Hematopoietic multipotent progenitor cell treated with erythropoietin and hydrocortisone succinate and interleukin-3 and kit ligand, for 8 days (in vitro differentiated cells): ENCODE measurements at places on chromosomes 5 and 9.

GRCh38 chr5:169798438-169798837, 161.4 kb downstream of the DOCK2 start:
- DNase-seq: no peak

DNA sequence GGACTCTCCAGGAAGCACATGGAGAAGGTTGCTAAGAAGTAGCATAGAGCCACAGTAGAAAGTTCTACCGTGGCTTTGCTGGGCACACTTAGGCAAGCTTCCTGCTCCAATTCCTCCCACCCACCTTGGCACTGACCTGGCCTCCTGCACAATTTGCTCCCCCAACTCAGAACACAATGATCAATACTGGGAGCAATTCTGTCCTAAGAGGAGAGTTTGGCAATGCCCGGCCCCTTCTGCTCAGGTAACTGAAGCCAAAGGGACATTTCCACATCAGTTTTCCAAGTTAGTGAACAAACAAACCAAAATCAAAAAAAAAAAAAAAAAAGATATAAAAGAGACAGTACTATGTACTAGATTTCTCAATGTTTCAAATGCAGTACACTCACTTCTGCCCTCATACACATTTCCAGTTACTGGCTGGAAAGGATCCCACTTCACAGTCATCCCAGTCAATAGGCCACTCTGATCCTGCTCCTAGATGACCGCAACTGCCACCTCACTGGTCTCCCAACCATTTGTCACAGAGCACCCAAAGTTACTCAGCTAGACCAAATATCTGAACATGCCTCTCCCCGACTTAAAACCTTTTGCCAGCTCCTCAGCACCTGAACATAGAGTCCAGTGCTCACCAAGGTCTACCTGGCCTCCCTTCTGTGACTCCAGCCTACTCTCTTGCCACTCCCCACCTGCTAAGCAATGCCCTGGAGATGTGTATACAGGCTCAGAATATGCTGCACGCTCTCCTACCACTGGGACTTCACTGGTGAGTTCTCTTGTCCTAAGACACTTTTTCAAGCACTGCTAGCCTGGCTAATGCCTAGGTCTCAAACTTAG, 21.3 kb downstream of the ABCA1 start:
- DNase-seq: no peak

DNA sequence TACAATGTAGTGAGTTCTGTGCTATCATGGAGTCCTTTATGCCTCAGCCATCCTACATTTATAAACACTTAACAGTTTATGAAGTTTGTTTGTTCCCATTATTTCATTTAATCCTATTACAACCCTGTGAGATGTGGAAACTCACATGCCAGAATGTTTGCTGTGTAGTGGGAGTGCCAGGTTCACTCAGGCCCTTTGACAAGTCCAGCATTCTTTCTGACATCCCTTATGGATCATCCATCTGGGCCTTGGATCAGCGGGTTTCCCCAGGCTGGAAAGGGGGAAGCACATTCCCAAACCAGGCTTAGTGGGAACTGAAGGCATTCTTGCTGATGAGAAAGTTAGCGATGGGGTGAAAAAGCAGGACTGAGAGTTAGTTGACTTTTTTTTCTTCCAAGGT, 128.1 kb upstream of the OTULINL start:
- DNase-seq: no peak

- DNase-seq: no peak
Measured at GRCh38 chr5:126445502-126446174, 22.4 kb downstream of the GRAMD2B start.

DNA sequence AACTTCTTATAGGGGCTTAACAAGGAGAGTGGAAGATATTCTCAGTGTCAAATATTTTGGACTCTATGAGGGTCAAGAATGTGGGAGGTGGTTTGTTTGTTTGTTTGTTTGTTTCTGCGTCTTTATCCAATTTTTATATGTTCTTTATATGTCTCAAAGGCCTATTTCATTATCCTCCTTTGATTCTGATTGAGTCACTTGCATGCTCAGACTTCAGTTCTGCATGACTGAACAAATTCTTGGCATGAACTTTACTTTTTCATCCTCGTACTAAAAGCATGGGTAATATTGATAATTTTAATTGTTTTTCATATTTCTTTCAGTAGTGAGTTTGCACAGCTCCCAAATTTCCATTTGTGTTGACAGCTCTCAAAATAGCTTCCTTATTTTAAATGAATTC, 19.2 kb upstream of the ERBIN start:
- DNase-seq: no peak

GRCh38 chr5:98767581-98767980, 5.9 kb upstream of the RGMB start:
- no peak for DNase-seq

DNA sequence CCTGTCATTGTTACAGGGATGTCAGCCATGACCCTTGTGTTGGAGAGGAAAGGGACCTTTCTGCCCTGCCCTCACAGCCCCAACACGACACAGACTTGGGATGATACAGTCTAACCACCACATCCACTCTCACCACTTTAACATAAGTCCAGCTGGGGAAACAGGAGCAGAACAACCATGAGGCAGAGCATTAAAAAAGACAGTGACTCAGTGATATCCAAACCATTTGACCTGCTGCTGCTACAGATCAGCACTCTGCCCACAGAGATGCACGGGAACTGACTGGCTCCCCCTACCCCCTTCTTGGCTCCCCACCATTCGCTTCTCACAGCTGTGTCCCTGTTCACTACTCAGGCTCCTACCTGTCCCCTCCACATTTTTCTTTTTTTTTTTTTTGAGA, 458.6 kb downstream of the ZNF608 start:
- DNase-seq: no peak

DNA sequence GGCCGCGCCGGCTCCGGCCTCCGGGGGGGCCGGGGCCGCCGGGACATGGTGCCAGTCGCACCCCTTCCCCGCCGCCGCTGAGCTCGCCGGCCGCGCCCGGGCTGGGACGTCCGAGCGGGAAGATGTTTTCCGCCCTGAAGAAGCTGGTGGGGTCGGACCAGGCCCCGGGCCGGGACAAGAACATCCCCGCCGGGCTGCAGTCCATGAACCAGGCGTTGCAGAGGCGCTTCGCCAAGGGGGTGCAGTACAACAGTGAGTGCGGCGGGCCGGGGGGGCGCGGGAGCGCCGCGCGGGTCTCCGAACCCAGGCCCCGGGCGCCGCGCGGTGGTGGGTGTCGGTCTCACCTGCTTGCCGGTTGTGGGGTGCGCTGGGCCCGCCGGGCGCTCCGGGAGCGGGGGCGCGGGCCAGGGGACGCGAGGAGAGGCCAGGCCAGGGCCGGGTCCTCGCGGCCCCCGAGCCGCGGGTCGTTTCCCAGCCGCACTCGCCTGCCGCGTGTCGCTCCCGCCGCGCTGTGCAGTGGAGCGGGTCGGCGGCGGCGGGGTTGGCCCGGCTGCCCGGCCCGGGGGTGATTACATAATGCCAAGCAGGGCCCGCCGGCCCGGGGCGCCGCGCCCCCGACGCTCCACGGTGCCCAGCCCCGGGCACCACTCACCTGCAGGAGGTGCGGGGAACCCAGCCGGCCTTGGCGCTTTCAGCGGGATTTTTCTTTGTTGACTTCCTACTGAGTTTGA, 492 bp downstream of the RABL6 start:
- no peak for DNase-seq

DNA sequence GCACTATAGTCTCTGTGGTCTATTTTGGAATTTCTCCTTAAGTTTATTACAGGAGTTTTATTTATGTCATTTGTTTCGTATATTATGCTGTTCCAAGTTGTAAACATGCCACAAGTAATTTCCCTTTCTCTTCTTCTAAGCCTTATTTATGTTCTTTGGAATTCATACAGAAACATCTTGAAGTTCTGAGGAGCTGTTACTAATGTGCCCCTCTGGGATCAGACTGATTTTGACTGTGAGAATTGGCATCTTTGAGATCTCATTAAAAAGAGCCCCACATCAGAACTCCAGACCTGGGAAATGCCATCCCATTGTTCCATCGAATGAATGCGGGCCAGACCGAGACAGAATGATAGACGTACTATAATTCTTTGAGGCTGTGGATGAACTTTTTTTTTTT, 138.8 kb upstream of the CD180 start:
- no peak for DNase-seq

GRCh38 chr9:121598167-121598964, 53.1 kb upstream of the DAB2IP start:
- no peak for DNase-seq

DNA sequence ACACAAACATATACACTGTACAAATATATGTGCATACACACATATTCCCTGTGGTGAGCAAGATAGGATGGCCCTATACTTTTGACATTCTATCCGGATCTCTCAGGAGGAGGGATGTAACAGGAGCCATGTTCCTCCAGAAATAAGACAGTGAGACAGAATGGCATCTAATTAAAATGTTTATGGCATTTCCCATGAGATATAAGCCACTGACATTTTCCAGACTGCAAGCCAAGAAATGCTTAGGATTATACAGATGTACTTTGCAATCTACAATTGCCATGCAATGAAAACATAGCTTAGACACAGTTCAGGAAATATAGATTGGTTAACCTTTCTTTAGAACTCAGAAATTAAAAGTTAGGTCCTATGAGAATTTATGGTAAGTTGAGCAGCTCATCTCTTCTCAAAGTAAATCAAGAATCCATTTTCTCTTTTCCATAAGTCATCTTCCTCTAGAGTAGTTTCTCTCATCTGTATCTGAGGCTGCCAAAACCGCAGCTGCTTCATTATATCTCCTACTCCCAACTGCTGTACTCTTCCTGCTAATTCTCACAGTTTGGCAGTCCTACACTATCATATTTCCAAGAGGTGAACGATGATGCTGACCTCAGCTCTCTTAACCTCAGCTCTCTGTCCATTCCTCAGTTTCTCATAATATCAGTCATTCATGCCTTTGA, 1719.1 kb downstream of the MAT2B start:
- DNase-seq: no peak

- no peak for DNase-seq
Measured at GRCh38 chr9:21754741-21755140, 47.7 kb upstream of the MTAP start.

GRCh38 chr9:16602494-16602893, 268.0 kb downstream of the BNC2 start:
- no peak for DNase-seq

- DNase-seq: no peak
Measured at GRCh38 chr5:72749362-72749997, 67.0 kb upstream of the TNPO1 start.

- DNase-seq: no peak
Measured at GRCh38 chr9:113630386-113631136, 167.0 kb downstream of the RGS3 start.

DNA sequence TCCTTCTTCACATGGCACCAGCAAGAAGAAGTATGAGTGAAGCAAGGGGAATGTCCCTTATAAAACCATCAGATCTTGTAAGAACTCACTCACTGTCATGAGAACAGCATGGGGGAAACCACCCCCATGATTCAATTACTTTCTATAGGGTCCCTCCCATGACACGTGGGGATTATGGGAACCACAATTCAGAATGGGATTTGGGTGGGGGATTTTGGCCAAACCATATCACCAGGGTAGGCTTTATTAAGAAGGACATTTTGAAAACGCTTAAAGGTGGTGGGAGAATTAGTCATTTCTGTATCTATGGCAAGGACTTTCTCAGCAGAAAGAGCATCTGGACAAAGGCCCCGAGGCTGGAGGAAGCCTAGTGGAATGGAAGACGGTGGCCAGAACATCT, 100.2 kb upstream of the ADAMTS16 start:
- no peak for DNase-seq

- DNase-seq: no peak
Measured at GRCh38 chr5:112931473-112931872, 9.4 kb upstream of the REEP5 start.

- DNase-seq: peak; percentile 83
Measured at GRCh38 chr5:181241393-181241975, 2.2 kb downstream of the RACK1 start.

DNA sequence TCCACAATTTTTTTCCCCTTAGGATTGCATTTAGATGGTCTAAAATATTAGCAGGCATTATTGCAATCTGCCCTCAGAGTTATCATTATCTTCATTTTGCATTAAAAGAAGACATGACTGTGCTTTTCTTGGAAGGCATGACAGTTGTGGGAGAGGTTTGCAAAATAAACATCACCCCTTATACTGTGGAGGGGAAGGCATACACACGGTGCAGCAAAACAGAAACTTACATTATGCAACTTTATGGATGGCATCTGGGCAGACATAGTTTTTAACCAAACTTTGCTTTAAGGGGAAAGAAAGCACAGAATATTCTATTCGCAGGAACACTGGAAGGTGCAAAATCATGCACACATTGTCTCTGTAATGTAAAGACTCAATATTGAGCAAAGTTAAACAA, 505.8 kb upstream of the ADAMTS16 start:
- no peak for DNase-seq

DNA sequence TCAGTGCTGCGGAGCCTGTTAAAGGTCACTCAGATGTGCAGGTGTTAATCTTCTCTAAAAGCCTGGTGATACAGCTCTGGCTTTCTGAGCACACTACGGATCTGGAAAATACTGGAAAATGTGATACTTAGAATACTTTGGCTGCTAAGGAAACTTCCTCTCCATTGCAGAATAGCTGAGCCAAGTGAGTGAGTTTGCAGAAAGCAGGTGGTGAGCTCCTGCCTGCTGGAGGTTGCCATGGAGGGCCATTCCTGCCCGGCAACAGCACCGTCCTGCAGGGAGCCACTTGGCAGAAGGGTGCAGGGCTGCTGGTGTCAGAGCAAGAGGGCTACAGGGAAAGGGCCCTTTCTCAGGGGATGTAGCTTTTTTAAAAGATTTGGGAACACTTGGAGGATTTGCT, 40.7 kb downstream of the SECISBP2 start:
- no peak for DNase-seq

DNA sequence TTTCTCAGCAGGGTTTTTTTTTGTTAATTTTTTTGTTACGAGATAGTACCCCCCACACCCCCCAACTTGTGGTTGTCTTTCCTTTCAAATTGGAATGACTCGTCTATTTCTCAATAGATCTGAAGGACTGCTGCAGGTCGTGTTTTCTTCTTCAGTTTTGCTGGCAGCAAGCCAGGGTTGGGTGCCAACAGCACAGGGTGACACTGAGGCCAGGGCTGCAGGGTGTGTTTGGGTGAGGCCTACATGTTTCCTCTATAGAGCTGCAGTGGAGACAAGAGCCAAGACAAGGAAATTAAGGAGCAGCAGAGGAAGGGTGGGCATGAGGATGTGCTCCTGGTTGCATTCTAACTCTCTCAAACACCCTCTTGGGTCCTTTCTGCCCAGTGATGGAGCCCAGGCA, 52.2 kb downstream of the NXNL2 start:
- peak; percentile 54 for DNase-seq

- DNase-seq: no peak
Measured at GRCh38 chr9:136617746-136618579, 44.8 kb upstream of the EGFL7 start.

GRCh38 chr9:88005240-88005639, 30.9 kb upstream of the CDK20 start:
- no peak for DNase-seq

DNA sequence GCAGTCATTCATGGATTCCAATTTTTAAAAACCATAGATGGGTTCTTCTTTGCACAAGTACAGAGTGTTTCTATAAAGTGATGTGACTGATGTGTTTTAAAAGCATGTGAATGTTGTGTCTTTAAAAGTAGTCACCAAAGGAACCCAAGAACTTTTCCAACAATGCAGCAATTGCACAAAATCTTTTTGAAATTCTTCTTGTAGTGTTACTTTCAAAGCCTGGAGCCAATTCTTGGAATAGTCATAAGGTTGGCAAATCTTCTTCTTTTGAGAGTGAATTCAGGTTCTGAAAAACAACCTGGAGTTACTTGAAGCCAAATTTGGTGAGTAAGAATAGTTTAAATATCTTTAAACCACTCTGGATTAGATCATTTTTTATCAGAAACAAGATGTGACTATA, 10.5 kb downstream of the GRAMD2B start:
- no peak for DNase-seq

- no peak for DNase-seq
Measured at GRCh38 chr5:113367586-113367985, 67.2 kb downstream of the TSSK1B start.

- DNase-seq: no peak
Measured at GRCh38 chr5:59178071-59178470, 595.2 kb downstream of the RAB3C start.
